Aorta (tissue), 5 donors: ENCODE measurements at places on chromosomes 11 and 22. TPM values are rescaled to one million over a fixed set of nuclear protein-coding genes. Genes with fewer than 3 reads are reported as not detected.
A peak's percentile ranks its signal among the peaks of the same experiment; 100 is the strongest.

The USP2 gene
- 3.0 TPM for total RNA-seq

The BDNF gene
- total RNA-seq, result 6.2 TPM

The IGF2 gene
- 620 TPM for total RNA-seq

DNA sequence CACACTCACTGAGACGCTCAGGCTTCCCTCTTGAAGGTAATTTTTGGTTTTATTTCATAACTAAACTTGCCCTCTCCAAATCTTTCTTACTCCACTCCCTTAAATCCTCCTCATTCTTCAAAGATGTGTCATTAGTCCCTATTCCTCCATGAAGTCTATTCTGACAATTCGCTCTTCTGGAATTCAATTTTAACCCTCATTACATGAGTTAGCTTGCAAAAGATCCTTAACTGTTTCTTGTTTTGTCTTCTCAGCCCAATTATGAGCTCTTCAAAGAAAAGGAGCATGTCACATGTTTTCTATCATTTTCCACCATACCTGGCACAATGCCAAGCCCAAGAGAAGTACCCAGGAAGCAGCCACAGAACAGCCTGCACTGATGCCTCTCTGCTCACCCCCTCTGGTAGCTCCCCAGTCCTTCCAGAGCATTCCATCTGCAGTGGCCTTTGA lies 13.0 kb downstream of the GALNT18 start:
- no peaks in the 10 kb centered on the region for H3K27me3 ChIP-seq
- H3K4me3 ChIP-seq, result no peak overlapping the region
- H3K27ac ChIP-seq, result no peak overlapping the region
- peaks cover 19% of the 10 kb centered on the region for H3K4me1 ChIP-seq
- no peak for DNase-seq

DNA sequence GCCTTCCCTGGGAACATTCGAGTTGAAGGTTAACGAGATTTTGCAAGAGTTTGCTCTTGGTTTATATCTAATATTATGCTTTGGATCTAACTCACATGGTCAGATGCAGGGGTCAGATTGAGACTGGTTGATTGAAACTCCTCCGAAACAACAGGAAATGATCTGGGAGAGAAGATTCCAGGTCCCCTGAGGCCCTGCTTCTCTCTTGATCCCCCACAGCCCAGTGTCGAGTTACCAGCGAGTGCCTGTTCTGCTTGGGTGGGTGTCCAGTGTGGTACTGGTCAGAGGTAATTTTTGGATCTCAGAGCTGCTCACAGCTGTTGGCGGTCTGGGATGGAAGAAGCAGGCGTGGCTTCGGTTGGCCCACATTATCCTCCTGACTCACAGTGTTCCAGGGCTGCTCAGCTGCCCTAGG lies 9.2 kb downstream of the FBLN1 start:
- H3K4me1 ChIP-seq, result no peaks in the 10 kb centered on the region
- H3K36me3 ChIP-seq, result no peaks in the 10 kb centered on the region
- peak overlapping the region; percentile 25 for H3K27ac ChIP-seq
- DNase-seq, result peak; percentile 80

GRCh38 chr11:44943696-44944095 lies 7.0 kb downstream of the TP53I11 start:
- no peak overlapping the region for H3K27ac ChIP-seq
- no peaks in the 10 kb centered on the region for H3K27me3 ChIP-seq
- DNase-seq, result no peak
- H3K4me1 ChIP-seq, result no peaks in the 10 kb centered on the region

DNA sequence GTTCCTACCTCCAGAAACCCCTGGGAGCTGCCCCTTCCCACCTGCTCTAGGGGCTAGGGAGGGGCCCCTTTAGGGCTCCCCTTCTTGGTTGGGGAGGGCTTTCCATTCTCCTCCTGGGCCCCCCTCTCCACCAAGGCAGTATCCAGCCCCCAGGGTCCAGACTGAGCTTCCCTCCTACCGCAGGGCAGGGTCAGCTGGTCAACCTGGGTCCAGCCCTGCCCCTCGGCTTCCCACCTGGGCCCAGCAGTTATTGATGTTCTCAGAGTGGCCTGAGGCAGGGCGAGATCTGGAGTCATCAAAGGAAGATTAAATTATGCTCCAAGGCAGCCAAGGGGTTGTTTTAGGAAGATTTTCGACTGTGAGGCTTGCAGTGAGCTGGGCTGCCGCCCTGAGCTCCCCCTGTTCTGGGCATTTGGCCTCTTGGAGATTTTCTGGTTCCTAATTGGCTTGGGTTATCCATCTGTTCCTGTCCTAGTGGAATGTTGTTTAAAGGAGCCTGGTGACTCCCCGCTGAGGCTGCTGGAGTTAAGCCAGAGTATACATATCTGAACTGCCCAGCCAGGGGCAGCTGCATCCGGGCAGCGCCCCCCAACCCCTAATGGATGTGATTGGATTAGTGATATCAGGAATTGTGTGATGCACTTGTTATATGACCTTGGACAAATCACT lies 1.8 kb upstream of the SLC22A8 start:
- DNase-seq, result no peak
- H3K27me3 ChIP-seq, result no peaks in the 10 kb centered on the region
- H3K36me3 ChIP-seq, result no peaks in the 10 kb centered on the region
- no peaks in the 10 kb centered on the region for H3K4me1 ChIP-seq
- no peak overlapping the region for H3K4me3 ChIP-seq

DNA sequence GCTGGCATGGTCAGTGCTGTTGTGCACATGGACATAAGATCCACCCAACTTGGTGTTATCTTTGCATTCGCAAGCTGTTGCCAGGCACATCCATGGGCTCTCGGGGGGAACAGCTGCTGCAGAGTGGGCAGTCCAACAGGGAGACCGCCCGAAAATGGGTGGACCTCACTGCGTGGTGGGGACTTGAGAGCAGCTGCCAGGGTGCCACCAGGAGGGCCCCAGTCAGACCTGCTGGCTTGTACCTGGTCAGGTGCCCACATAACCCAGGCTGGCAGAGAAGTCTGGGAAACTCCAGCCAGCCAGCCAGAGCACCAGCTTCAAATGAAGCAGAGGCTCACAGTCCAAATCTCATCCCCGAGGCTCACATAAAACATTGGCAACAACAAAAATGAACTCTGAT lies 120.2 kb downstream of the BCR start:
- H3K27me3 ChIP-seq, result no peaks in the 10 kb centered on the region
- H3K27ac ChIP-seq, result no peak overlapping the region
- H3K4me3 ChIP-seq, result no peak overlapping the region
- DNase-seq, result no peak
- H3K4me1 ChIP-seq, result no peaks in the 10 kb centered on the region
